ENCODE measurements at places on chromosomes 6 and 20.

DNA sequence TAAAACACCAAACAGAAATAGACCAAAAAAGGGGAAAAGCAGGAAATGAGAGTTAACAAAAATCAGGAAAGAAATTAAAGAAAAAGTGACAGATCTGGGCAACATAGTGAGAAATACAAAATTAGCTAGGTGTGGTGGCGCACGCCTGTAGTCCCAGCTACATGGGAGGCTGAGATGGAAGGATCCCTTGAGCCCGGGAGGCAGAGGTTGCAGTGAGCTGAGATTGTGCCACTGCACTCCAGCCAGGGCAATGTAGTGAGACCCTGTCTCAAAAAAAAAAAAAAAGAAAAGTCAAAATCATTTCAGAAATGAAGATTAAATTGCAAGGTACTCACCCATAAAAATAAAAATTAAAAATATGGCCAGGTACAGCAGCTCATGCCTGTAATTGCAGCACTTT is 13.0 kb upstream of the GRM4 start:
- no peak for DNase-seq

GRCh38 chr6:121439475-121439874 is 4.0 kb downstream of the GJA1 start:
- DNase-seq, result no peak

- no peak for DNase-seq
Measured at GRCh38 chr6:166587631-166588413, 1.3 kb upstream of the RAMACL start.

DNA sequence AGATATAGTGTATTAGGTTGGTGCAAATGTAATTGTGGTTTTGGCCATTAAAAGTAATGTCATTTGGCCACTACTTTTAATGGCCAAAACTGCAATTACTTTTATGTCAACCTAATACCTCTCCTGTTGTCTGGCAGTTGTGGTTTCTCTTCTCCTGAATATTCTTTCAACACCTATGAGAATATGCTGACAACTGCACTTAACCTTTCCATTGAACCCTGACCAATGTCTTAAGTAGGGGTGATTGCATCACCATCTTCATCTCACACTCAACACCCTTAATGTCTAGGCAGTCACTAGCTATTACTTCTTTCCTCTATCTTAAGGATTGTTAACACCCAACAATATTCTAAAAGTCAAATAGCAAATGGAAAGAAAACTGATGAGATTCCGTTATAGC is 200.5 kb upstream of the HSF2 start:
- no peak for DNase-seq

GRCh38 chr20:17507531-17507930 is 23.6 kb downstream of the BFSP1 start:
- no peak for DNase-seq

DNA sequence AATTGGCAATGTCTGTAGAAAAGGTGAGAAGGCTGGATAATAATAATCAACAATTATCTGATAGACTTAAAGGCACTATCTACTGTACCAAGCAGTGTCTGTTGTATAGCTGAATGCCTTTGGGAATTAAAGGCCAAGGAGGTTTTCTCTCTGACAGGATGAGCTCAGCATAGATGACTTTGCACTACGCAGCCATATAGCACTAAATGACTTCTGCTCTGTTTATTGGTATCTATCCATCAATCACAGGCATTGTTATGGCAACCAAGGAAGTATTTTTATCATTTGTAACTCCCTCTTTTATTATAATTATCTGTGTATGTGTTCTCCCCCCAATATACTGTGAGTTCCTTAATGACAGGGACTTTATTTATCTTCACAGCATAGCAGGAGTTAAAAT is 654.3 kb downstream of the PHF3 start:
- no peak for DNase-seq

- DNase-seq, result no peak
Measured at GRCh38 chr6:67914419-67914818, 720.7 kb upstream of the ADGRB3 start.

DNA sequence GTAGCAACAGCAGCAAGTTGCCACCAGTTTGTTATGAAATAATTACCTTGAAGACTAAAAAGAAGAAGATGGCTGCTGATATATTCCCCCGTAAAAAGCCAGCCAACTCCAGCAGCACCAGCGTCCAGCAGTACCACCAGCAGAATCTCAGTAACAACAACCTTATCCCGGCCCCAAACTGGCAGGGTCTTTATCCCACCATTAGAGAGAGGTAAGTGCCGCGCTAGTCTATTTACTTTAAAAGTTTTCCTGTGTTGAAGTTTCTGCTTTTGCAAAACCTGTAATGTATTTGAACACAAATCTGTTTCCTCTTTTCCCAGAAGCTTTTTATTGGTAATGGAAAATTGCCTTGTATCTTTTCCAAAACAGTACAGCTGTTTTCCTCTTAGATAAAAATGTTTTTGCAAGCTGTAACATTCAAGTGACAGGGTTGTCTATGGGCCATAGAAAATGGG is 725 bp downstream of the BTBD3 start:
- no peak for DNase-seq

DNA sequence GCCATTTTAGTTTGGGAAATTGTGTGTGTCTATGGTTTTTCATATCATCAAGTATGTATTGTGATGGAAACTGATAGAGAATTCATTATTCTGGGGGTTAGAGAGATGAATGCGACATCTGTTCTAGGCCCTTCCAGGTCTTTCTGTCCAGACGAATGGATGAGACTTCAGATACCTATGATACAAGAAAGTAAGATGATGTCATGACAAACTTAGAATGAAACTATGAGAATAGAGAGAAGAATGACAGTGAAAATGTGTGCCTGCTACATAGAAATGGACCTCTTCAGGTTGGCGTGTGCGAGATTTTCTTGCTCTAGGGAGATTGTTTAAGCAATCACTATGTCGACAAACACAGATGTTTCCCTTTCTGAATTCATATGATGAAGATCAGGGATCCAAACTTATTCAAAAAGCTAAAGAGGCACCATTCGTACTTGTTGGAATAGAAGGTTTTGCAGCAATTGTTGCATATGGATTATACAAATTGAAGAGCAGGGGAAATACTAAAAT is 76.1 kb downstream of the SCAND1 start:
- no peak for DNase-seq

DNA sequence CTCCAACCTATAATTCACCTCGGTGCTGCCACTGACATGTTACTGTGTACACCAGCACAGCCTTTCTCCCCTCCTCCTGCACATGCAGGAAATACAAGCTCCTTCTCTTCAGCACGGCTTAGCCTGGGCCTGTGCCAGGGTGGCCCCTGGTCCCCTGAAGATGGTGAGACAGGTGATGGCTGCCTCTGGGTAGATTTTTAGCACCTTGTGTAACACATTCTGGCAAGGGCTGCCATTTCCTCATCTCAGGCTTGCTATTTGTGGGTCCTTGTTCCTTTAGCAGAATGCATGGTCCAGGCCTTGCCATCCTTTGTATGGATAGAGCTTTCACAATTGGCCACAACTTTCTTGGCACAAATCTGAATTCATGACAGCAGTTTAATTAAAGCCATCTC is 151.3 kb downstream of the CDC5L start:
- no peak for DNase-seq

- DNase-seq, result no peak
Measured at GRCh38 chr6:23371132-23371915, 754.7 kb upstream of the NRSN1 start.

DNA sequence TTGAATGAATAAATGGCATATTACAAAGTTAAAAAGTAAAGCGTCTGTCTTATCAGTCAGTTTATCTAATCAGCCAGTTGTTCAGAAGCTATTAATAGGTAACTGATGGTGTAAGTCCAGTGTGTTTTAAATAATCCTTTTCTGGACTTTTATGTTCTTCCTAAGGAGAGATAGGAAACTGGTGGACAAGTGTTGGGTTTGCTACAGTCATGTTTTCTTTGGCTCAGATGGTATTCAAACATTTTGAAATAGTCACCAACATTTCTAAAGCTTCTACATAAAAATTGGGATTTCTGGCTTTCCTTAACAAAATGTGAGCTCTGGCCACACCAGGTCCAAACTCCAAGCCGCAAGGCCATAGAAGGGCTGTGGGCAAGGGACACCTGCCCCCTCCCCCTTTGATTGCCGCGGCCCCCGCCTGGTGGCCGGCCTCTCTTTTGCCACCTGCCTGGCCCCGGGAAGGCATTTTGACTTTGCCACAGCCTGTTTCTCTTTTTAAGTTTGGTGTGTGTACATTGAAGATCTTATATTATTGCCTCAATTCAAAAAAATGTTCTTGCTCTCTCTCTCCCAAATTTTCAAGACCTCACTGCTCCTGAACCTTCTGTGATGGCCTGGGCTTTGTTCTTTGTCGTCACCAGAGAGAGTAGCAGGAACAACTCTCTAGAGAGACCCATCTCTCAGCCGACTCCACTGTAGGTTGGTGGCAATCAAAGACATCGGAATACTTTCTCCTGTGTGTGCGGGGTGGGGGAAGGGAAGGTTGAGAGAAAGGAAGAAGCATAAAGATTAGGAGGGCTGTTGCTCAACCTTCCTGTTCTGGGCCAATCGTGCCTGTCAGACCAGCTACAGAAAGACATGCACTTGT is 84.0 kb upstream of the ZNF217 start:
- no peak for DNase-seq

- no peak for DNase-seq
Measured at GRCh38 chr20:61514018-61514365, 261.9 kb downstream of the CDH4 start.

DNA sequence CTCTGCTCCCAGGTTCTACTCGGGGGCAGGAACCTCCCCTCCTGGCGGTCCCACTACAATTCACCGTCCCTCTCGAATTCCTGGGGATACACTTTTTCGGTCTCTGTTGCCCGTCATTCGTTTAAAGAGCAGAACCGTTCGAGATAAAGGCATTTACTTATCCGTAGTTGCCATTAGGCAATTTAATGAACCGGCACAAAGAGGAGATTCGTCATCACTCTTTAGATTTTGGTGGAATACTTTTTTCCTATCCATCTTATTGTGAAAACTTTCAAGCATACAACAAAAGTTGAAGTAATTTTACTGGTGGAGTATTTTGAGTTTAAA is 1.2 kb upstream of the CD24 start:
- no peak for DNase-seq

DNA sequence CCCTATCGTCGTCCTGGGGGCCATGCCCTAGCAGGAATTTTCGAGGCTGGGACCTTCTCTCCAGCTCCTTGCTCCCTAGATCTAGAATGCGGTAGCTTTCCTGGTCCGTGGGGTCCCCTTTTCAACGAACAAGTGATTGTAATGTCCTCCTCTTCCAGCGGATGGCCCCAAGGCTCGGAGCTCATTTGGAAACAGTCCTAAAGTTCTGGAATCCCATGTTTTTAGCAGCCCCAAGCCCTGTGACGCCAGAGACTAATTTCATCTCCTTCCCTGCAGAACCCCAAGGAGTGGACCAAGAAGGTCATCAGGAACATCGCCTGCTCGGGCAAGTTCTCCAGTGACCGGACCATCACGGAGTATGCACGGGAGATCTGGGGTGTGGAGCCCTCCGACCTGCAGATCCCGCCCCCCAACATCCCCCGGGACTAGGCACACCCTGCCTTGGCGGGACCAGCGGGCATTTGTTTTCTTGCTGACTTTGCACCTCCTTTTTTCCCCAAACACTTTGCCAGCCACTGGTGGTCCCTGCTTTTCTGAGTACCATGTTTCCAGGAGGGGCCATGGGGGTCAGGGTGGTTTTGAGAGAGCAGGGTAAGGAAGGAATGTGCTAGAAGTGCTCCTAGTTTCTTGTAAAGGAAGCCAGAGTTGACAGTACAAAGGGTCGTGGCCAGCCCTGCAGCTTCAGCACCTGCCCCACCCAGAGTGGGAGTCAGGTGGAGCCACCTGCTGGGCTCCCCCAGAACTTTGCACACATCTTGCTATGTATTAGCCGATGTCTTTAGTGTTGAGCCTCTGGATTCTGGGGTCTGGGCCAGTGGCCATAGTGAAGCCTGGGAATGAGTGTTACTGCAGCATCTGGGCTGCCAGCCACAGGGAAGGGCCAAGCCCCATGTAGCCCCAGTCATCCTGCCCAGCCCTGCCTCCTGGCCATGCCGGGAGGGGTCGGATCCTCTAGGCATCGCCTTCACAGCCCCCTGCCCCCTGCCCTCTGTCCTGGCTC is 48.5 kb downstream of the PYGB start:
- DNase-seq, result no peak

DNA sequence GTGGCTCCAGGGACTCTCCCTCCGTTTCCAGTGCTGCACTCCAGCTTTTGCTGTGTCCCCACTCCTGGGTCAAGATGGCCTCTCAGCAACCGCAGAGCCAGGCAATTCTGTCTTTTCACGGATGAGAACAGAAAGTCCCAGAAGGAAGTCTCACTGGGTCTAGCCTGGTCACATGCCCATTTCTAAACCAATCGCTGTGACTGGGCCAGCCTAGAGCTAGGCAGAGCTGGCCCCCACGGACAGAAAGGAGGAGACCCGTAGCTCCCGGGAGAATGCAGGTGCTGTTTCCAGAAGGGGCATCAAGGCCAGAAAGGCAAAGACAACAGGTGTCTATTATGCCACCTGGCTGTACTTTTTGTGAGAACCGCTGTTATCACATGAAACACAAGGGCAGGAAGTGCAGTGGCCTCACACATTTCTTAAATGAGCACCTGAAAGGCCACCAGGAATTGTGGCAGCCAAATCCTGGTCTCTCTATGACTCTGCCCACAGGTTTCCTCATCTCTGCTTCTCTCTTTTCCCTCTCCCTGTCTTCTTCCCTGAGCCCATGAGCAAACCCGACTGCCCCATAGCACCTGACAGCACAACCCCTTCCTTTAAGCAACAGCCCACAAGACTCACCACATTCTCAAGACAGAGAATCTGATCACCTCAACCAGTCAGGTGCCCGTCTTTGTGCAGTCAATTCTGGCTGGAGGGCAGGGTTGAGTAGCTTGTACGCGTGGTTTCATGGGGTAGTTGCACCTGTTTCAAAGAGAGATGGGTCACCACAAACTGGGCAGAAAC is 37.1 kb upstream of the B4GALT5 start:
- no peak for DNase-seq

- DNase-seq, result no peak
Measured at GRCh38 chr6:134539865-134540323, 222.0 kb upstream of the SGK1 start.

DNA sequence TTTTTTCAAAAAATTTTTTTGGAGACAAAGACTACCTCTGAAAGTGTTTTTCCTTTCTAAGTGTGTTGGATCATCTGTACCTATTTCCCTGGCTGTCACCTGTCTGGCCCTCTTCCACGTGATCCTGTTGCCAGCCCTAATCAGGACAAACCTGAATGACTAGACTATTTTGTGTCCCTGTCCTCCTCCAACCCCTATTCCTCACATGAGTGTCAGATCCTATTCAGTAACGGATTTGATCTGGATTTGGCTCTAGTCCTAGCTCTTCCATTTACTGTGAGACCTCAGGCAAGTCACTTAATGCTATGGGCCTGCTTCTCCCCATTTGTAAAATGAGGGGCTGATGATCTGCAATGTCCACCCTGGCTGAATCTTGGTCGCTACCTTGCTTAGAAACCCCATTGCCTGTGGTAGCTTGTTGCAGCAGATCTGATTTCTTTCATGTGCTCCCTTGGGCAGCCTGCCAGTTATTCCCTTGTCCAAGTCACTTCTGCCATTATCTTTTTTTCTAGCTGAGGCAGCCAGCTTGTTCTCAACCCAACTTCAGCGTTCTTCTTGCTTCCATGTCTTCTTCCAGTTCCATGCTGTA is 4.8 kb downstream of the PHF20 start:
- no peak for DNase-seq
